ENCODE measurements at places on chromosomes 1 and 21.

DNA sequence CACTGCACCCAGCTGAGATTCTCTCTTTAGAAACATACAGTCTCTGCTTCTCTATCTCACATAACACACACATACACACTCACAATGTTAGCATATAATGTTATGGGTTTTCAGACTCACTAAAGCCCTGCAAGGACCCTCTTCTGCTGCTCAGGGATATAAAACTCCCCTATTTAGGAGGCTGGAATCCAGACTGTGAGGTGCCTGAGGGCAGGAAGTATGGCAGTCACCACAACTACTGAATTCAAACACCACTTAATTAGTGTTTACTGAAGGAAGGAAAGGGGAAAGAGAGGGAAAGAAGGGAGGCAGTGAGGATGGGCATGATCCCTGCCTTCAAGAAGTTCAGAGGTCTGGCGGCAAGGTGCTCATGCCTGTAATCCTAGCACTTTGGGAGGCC is 7.8 kb upstream of the CDK18 start:
- DNase-seq, result no peak

DNA sequence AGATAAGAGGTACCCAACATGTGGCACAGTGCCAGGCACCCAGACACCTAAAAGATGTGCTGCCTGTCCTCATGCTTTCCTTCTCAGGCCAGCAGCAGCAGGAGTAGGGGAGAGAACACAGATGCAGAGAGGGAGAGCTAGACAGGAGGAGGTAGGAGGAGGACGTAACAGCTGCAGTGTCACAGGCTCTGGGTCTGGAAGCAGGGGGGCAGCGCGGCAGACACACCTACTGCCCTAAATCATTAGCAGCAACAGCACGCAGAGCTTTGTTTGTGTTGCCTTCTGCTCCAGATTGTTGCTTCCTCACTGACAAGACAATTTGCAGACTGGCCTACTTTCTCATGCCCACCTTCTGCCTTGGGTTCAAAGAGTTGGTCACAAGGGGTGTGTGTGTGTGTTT is 196.7 kb upstream of the DAB1 start:
- DNase-seq, result no peak

DNA sequence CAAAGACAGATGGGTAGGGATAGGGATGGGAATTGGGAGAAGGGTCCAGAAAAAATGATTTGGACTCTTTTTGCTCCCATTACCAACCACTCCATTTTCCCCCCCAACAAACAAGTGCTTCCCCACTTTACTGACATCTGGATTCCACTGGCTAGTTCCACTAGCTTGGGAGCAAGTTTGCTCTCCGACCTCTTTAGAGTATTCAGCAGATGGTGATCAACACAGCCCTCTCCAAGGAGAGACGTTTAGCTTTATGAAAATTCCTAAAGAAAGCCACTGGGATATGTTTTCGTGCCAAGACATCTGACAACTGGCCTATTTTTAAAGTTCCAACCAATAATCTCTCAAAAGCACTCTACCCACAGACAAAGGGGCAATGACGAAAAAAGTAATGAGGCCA is 50.3 kb downstream of the ITPKB start:
- no peak for DNase-seq

DNA sequence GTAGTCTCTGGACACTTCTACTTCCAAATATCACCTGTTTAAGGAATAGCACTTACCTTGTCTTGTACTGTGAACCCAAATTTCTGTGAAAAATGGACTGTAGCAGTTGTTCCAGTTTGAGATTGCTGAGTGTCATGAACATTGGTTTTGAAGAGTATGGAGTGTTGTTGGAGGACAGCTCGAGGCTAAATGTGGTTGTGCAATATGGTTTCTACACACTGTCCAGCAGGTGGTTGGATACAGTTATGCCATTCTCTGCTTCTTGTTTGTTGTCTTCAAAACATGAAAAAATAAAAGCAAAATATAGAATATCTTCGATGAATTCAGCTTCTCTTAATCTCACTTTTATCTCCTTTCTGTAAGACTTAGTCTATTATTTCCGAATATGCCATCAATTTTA is 67.1 kb downstream of the DDR2 start:
- DNase-seq, result no peak

DNA sequence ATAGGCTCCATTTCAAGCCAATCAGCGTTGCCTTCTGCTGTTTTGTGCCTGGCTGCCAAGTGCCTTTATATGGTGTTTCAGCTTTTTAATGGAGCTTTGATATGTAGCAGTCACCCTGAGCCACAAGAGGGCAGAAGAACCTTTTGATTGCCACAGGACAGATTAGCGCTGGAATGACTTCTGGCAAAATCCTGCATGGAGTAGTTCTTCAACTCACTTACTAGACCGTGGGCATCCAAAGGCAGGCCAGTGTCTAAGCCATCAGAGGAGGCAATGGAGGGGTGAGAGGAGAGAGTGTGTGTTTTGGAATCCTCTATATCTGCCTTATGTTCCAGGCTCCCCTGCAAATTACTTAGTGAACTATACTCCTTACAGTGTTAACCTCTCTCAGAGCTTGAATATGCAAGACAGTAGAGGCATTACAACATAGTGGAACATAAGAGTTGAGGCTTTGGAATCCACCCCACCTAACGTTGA is 56.2 kb downstream of the ST3GAL3 start:
- DNase-seq, result peak; percentile 48

- DNase-seq, result no peak
These were observed 15.9 kb downstream of the TXNIP start for GRCh38 chr1:145980457-145980994.

DNA sequence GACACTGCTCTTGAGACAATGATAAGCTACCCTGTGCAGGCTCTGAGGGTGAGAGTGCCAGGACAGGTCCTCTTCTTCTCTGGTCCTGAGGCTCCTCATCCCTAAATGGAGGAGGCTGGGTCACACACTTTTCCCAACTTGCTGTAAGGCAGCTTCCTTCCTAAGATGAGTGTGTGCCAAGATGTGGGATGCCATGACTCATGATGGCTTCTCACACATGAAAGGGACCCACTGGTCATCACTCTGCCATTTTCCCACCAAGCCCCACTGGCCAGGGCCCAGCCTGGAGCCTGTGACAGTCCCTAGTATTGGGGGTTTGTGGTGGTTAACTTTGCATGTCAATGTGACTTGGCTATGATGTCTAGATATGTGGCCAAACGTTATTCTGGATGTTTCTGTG is 54.4 kb downstream of the CNIH3 start:
- DNase-seq, result no peak

DNA sequence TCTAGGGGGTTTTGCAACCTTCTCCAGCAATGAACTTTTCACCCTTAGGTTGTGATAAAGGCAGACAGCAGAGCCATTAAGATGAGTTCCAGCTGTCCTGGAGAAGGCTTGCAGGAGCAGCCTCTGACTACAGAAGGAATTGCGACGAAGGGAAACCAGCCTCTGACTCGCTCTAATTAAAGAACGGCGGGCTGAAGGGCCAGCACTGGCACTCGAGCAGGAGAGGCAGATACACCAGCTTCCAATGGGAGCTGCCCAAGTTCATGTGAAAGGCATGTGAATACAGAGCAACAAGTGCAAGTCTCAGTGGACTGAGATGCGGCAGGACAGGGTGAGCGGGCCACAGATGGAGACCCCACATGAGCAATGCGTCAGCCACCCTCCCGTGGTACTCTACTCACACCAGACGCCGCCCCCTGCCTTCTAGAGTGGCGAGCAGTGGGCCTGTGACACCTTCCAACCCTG is 15.7 kb downstream of the RCC2 start:
- no peak for DNase-seq
